MV-4-11 (cell line): ENCODE measurements at places on chromosomes 2 and 18.

DNA sequence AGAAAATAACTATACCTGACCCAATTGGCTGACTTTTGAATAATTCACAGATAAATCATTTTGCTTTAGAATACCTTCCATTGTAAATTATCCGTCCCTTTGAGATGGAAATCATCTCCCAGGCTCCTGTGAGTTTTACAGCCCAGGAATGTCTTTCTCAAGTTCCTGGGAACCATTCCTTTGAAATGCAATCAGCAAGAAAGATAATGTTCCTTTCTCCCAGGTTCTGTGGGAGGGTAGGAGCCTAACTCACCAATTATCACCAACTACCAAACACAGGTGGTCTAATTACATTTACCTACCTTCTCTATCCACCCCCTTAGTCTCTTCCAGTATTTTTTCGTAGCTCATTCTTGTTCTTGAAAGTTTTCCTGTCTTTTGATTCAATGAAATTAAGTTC lies 1016.0 kb downstream of the SOCS6 start:
- DNase-seq: no peak

- DNase-seq: no peak
Observed at GRCh38 chr18:46910856-46911255, 6.5 kb downstream of the PIAS2 start.

DNA sequence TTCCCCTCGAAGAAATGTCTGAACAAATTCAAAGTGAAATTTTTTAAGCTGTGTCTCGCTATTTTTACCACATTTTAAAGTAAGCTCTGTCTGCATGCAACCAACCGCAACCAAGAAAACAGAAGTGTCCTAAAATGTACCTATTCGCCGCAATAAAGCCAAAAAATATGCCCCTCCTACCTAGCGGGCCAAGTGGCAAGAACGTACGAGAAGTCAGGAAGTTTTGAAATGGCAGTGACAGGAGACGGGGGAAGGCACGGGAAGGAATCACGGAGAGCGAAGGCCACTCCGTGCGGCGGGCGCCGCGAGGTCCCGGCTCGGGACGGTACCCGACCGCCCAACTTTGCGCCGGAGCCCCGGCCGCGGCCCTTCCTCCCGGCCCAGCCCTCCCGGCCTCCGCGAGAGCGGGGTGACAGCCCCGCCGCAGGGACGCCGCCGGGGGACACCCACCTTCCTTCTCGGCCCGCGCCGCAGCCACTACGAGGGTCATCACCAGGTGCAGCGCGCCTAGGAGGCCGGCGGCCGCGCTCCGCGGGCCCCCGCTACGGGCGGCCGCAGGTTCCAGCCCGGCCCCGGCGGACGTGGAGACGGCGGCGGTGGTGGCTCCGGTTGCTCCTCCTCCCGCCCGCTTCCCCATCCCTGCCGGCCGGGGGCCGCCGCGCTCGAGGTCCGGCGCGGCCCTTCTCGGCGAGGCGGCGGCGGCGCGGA lies 568 bp downstream of the TMEM131 start:
- peak; percentile 71 for DNase-seq

DNA sequence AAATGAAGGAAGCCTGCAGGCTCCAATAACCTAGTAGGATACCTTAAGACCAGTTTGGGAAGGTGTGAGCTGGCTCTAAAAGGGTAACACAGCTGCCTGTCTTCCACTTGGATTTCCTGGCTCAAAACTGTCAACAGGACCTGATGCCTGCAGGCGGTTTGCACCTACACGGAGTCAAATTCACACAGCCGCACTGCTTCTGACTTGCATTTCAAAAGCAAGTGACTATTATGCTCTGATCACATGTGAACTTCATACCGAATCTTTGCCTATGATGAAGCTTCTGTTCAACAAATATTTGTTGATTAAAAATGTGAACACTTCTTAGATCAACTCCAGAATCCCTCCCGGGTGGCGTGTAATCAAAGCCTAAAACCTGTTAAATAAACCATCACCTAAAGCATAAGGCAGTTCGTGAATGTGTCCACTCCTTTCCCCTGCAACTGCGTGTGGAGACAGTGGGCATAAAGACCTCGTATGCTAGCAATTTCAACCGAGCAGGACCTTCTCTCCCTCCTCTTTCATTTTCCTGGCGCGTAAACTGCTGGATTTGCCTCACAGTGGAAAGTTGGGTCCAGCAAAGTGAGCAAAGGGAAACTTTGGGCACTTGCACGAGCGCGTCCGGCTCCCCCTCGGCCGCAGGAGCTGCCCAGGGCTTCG lies 784 bp downstream of the CRACDL start:
- DNase-seq: no peak

- no peak for DNase-seq
Observed at GRCh38 chr18:32771169-32771751, 1.6 kb downstream of the KLHL14 start.

DNA sequence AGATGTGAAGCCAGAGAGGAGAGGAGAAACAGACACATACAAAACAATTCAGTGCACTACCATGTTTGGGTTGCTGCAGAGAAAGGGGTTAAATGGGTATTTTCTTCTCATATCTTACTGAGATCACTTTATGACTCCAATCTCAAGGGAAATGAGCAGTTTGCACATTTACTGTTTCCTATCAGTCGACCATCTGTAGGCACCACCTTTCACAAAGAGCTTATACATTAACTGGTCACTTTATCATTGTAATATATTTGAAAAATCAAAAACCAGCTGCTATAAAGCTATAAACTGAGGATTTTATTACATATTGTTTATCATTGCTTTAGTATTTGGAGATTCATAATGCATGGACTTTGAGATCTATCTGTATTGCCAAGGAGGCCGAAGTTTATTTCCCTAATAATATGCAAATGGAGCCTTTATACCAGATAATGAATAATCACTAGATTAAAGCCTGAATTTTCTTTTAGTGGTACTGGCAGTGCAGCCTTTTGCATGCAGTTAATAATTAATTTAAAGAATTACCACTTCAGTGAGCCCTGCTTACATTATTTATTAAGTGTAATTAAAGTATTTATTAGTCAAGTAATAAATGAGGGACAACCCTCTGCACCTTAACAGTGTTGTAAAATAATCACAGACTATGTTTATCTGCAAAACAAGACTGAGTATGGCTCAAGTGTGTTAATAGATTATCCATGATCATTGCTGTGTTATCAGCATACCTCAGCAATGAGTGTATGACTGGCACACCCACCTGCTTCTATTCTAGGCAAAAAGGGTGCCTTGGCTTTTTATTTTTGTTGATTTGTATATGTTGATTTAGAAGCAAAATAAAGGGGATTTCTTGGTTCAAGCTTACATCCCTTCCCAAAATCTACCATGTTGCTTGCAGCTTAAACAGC lies 167.7 kb upstream of the SLC14A2 start:
- no peak for DNase-seq

- DNase-seq: no peak
Observed at GRCh38 chr2:165876712-165877111, 76.9 kb downstream of the TTC21B start.

GRCh38 chr18:43620936-43621335 lies 343.6 kb upstream of the SYT4 start:
- peak; percentile 1 for DNase-seq
